ENCODE measurements at places on chromosomes 1 and 21.

GRCh38 chr1:115837740-115838421 is 3.0 kb downstream of the NHLH2 start:
- DNase-seq: no peak

DNA sequence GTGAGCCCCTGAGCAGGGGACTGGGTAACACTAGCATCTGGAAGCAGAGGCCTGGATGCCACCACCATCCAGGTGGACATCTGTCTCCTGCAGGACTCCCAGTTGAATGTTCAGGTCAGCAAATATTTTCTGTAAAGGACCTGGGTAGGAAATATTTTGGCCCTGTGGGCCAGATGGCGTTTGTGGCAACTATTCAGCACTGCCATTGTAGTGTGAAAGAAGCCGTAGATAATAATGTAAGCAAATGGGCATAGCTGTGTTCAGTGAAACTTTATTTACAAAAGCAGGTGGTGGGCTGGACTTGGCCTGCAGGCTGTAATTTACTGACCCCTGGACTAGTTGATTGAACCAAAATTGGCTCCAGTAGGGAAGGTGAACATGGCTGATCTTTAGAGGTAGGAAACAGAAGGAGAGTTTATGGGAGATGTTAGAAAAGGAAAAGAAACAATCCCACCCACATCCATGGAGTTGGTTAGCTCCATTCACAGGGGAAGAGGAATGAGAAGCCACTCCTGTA is 20.0 kb upstream of the CD101 start:
- DNase-seq: no peak

DNA sequence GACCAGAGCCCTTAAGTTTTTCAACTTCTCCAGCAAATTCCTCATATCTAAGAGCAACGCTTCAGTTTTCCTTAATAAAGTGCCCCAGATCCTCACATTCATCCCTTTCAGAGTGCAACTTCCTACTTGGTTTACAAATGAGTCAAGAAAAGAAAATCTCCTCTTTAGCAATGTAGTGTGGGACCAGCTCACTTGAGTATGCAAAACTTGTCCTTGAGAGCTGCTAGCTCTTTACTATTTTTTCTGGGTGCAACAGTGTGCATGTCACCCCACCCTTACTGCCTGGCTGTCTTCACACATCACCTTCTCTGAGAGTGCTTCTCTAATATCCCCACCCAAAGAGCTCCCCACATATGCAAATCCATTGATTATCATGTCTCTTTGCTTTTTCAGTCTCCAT is 203.1 kb upstream of the CAMK1G start:
- DNase-seq: no peak

- DNase-seq: no peak
Observed at GRCh38 chr1:230407351-230407750, 18.8 kb downstream of the PGBD5 start.

- DNase-seq: no peak
Observed at GRCh38 chr1:104830534-104830933, 1080.8 kb downstream of the AMY1C start.

GRCh38 chr21:41289431-41289830 is 27.2 kb upstream of the FAM3B start:
- no peak for DNase-seq

All from activated CD4-positive, alpha-beta T cell treated with anti-CD3 and anti-CD28 coated beads, Interleukin-2, amount 50 U/mL, for 1 hour (primary cell).